Stomach (tissue), 19 donors: ENCODE measurements at places on chromosomes 3 and 15. TPM values are rescaled to one million over a fixed set of nuclear protein-coding genes. Genes with fewer than 3 reads are reported as not detected.

The ZIC4 gene
- polyA plus RNA-seq, result not detected

DNA sequence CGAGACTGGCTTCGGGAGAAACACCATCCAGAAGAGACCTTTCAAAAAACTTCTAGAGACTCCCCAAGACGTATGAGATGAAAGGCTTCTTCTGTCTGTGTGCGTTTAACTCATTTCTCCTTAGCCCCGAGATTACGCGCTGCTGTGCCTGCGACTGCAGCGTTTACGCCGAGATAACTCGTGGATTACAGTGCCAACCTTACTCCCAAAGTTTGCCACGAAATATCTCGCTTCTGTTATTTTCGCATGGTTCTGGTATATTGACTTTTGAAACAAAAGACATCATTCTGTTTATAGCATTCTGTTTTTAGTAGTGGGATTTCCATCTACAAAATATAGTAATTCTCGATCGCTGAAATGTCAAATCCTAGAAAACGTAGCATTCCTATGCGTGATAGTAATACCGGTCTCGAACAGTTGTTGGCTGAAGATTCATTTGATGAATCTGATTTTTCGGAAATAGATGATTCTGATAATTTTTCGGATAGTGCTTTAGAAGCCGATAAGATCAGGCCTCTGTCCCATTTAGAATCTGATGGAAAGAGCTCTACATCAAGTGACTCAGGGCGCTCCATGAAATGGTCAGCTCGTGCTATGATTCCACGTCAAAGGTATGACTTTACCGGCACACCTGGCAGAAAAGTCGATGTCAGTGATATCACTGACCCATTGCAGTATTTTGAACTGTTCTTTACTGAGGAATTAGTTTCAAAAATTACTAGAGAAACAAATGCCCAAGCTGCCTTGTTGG, 467 bp downstream of the PGBD4 start:
- no peak for DNase-seq
- peak overlapping the region; percentile 99 for H3K4me3 ChIP-seq
- H3K27me3 ChIP-seq, result no peaks in the 10 kb centered on the region

- no peak for DNase-seq
- no peaks in the 10 kb centered on the region for H3K4me1 ChIP-seq
- H3K4me3 ChIP-seq, result no peak overlapping the region
- H3K27ac ChIP-seq, result no peak overlapping the region
These were observed 76.0 kb upstream of the TSC22D2 start for GRCh38 chr3:150331978-150332568.

GRCh38 chr3:192207239-192207638, 520.1 kb downstream of the FGF12 start:
- H3K4me1 ChIP-seq, result no peaks in the 10 kb centered on the region
- no peak overlapping the region for H3K27ac ChIP-seq
- H3K4me3 ChIP-seq, result no peak overlapping the region
- H3K36me3 ChIP-seq, result no peaks in the 10 kb centered on the region
